ENCODE measurements at places on chromosomes 2 and 18.

- DNase-seq, result no peak
These were observed 25.0 kb downstream of the SPEG start for GRCh38 chr2:219459460-219460311.

DNA sequence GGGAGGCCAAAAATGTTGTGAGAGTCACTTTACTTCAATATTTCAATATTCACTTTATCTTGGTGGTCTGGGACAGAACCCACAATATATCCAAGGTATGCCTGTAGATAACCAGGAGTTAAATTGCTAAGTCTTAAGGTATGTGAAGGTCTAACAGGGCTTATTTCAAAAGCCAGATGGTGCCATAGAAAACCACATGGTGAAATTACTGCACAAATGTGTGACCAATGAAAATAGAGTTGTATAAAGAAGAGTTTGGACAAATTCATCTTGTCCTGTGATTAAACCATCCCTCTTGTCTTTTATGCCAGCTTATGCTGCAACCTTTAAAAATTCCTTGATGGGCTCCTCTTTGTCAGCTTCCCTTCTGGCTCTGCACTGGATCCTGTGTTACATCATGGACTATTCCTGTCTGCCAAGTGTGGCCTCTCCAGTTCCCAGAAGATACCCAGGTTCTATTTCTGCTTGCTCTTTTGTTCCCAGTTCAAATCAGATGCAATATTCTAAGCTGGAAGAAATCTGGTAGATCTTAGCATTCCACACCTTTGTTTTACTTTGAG lies 46.8 kb downstream of the ANTXR1 start:
- DNase-seq, result no peak

DNA sequence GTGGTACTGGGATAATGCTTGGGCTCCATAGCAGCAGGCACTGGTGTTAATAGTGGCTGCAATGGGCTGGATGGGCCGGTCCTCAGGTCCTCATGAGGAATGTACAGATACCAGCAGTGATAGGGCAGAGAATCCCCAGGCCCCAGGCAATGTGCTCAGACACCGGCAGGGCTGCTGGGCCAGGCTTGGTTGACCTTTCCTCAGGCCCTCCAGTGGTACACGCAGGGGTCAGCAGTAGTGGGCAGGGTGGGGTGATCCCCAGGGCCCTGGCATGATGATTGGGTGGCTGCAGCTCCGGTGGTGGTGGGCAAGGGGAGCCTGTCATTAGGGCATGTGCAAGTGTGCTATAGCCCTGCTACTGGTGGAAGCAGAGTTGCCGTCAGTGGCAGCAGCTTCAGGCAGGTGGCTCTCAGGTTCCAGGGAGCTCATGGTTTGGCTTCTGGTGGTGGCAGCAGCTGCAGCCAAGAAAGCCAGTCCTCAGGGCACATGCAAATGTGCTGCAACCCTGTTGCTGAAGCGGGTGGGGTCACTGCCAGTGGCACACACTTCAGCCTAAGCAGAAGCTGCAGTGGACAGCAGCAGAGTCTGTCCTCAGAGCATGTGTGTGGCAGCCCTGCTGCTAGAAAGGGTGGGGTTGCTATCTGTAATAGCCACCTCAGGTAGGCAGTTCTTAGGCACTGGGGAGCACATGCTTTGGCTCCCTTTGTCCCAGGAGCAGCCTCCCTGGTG lies 56.8 kb downstream of the CCNT2 start:
- DNase-seq, result no peak

- DNase-seq, result no peak
These were observed 6.8 kb upstream of the CYP26B1 start for GRCh38 chr2:72154386-72154975.

GRCh38 chr2:216426938-216427337 lies 14.7 kb downstream of the SMARCAL1 start:
- DNase-seq, result no peak

DNA sequence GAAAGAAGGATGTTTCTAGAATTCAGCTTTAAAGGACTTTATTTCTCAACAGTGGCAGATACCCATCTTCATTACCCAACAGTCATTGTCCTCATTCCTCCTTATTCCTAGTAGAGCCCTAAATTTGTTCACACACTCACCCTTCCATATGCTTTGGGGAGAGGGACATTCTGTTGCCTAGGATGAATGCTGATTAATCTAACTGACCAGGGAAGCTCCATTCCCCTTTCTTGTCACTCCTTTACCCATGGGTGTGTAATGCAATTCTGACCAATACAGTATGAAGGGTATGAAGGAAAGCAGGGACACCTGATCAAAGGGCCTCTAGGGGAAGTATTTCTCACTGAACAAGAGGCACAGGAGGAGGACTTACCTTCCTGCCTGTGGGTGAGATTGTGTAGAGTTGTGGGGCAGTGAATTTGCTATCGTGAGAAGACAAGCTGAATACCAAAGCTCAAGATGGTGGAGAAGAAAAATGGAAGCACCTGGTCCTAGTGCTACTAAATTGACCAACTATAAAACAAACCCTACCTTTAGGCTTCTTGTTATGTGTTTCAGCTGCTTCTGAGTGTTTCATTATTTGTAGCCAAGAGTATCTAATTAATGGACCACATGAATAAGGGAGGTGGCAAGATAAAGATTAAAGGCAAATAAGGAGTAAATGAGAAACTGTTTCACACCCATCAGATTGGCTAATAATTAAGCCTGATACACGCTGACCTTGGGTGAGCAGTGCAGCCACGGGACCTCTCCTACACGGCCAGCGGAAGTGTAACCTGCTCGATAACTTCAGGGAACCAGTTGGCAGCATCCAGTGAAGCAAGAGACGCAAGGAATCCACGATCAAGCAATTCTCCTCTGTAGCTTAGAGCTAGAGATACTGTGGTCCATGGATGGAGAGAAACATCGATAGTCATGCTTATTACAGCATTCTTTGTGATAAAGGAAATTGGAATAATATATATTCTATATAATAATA lies 202.3 kb downstream of the MYCN start:
- no peak for DNase-seq

GRCh38 chr18:60053747-60054304 lies 154.0 kb downstream of the PMAIP1 start:
- no peak for DNase-seq

GRCh38 chr2:26086779-26087178 lies 52.9 kb downstream of the RAB10 start:
- no peak for DNase-seq

- no peak for DNase-seq
These were observed 17.9 kb upstream of the MSGN1 start for GRCh38 chr2:17798338-17798737.

- no peak for DNase-seq
These were observed 219.7 kb downstream of the NDUFA10 start for GRCh38 chr2:239805414-239805813.

DNA sequence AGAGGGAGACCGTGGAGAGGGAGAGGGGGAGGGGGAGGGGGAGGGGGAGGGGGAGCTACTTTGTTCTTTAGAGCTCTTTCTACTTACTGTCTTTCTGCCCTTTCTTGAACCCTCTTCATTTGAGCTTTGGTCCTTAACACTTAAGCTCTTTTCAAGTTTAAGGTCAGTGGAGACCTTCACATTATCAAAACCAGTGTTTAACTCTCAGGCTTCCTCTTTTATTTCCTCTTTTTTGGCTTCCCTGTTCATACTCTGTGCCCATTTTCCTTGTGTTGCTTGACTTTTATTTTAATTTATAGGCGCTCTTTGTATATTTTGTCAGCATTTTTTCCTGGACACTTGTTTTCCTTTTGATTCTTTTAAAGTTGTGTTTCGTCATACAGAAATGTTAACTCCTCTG lies 37.1 kb downstream of the ACSL3 start:
- no peak for DNase-seq

GRCh38 chr2:202169832-202170424 lies 68.5 kb downstream of the SUMO1 start:
- no peak for DNase-seq

- DNase-seq, result no peak
These were observed 40.3 kb downstream of the ZEB2 start for GRCh38 chr2:144479659-144480058.
